ENCODE measurements at places on chromosomes 4 and X.
A peak's percentile ranks its signal among the peaks of the same experiment; 100 is the strongest.

GRCh38 chr4:173332963-173333657, 1.0 kb downstream of the HMGB2 start:
- H3K27ac ChIP-seq = peak overlapping the region; percentile 96
- peak; percentile 45 for DNase-seq
- H3K4me3 ChIP-seq = peak overlapping the region; percentile 99
- peaks cover 15% of the 10 kb centered on the region for H3K4me1 ChIP-seq

DNA sequence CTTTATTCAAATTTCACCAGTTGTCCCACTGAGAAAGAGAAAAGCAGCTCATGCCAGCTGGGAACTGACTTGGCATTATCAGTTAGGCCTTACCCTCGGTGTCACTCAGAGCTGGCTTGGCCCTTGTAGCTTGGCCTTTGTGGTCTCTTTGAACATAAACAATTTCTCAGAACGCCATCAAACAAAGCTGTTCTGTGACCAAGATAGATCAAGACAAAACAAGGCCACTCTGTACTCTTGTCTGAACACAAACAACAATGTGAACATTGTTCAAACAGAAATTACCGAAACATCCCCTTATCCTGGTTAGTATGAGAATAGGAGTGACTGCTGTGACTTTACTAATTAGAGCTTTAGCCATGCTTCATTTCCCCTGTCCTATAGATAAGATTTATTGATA, 57.2 kb downstream of the DIPK2B start:
- no peaks in the 10 kb centered on the region for H3K27me3 ChIP-seq
- no peak overlapping the region for H3K4me3 ChIP-seq
- H3K27ac ChIP-seq = no peak overlapping the region
- no peaks in the 10 kb centered on the region for H3K4me1 ChIP-seq

DNA sequence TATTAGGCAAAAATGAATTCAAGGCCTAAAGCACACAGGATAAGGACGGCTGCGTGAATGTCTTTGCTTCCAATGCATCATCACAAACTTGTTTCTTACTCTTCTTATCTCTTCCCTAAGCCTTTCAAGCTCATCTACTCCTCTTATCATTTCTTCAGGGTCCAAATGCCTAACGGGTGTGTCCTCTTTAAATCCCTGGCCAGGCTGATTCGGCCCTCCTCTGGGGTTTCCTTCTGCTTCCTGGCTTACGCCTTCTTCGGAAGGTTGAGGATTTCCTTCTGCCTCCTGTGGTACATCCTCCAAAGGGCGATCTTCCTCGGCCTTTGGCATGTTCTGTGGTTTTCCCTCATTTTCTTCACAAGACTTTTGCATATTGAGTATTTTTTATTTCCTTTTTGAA, 1.3 kb downstream of the TCEAL8 start:
- no peaks in the 10 kb centered on the region for H3K27me3 ChIP-seq
- H3K27ac ChIP-seq = peak overlapping the region; percentile 96
- peaks cover 5% of the 10 kb centered on the region for H3K36me3 ChIP-seq
- no peak for DNase-seq
- peak overlapping the region; percentile 94 for H3K4me3 ChIP-seq

DNA sequence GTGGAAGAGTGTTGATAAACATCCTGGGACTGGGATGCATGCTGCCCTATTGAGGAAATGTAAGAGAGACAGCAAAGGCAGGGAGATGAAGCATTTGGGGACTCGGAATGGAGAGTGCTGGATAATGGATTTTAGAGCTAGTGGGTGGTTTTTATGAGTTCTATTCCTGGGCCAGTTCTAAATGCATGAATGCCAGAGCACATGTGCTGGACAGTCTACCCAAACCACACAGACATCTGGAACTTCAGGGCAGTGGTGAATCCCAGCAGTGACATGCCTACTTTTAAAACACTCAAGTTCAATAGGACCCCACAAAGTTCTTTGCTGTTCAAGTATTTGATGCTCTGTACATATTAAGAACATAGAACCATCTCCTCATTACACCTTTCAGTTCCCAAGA, 133.9 kb downstream of the CBR4 start:
- no peak overlapping the region for H3K4me3 ChIP-seq
- peaks cover 6% of the 10 kb centered on the region for H3K4me1 ChIP-seq
- no peak overlapping the region for H3K27ac ChIP-seq

DNA sequence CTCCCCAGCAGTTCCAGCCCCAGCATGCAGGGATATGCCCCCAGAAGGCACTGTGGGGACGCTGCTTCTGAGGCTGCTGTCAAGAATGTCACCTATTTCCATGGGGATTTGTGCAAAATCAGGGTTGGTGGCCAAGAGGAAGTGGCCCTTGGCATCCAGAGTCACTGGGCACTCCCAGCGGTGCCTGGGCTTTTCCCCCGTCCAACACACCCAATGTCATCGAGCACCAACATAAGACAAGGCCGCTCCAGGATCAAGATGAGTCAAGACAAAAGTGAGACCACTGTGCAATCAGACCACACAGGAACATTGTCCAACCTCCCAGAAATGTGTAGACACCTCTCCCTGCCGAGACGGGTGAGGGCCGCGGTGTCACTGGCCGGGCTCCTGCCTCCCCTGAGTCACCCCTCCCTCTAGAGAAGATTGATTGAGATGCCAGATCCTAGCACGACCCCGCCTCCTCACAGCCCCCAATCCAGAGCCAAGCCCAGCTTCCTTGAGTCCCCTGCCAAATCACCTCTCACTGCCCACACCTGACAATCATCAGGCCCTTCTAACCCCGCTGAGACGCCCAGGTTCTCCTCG, 194.3 kb downstream of the AFAP1 start:
- no peaks in the 10 kb centered on the region for H3K27me3 ChIP-seq
- H3K27ac ChIP-seq = no peak overlapping the region

DNA sequence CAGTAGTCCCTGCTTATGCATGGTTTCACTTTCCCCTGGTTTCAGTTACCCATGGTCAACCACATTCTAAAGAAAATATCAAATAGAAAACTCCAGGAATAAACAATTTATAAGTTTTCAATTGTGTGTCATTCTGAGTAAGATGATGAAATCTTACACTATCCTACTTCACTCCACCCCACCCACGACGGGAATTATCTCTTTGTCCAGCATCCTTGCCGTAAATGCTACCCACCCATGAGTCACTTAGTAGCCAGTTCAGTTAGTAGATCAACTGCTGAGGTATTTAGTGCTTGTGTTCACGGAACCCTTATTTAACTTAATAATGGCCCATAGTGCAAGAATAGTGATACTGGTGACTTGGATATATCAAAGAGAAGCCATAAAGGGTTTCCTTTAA, 91.4 kb downstream of the KLHL13 start:
- no peaks in the 10 kb centered on the region for H3K27me3 ChIP-seq
- H3K4me3 ChIP-seq = no peak overlapping the region
- no peaks in the 10 kb centered on the region for H3K4me1 ChIP-seq
- no peak for DNase-seq
- H3K36me3 ChIP-seq = no peaks in the 10 kb centered on the region

GRCh38 chrX:123920105-123920785, 41.3 kb upstream of the STAG2 start:
- no peak for DNase-seq
- H3K36me3 ChIP-seq = no peaks in the 10 kb centered on the region
- no peak overlapping the region for H3K27ac ChIP-seq
- no peak overlapping the region for H3K4me3 ChIP-seq
- no peaks in the 10 kb centered on the region for H3K4me1 ChIP-seq

DNA sequence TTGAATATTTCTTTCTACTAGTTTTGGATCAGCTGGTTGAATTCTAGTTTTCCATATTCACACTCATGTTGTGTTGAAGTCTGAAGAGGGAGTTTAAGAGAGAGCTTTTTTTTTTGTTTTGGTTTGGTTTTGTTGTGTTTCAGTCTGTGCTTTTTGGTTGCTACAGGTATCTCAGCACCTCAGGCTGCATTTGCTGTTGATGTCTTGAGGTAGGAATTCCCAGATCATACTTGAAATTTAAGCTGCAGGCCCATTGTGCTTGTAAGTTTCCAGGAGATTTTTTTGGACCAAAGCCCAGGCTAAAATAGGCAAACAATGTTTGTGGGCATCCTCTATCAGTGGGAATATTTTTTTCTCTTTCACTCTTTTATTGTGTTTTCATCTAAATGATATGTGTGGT, 190.2 kb upstream of the AGA start:
- no peak for DNase-seq
- peaks cover 2% of the 10 kb centered on the region for H3K36me3 ChIP-seq
- H3K27me3 ChIP-seq = no peaks in the 10 kb centered on the region
- H3K4me1 ChIP-seq = no peaks in the 10 kb centered on the region
- no peak overlapping the region for H3K27ac ChIP-seq

Measured in activated naive CD4-positive, alpha-beta T cell treated with anti-CD3 and anti-CD28 coated beads for 36 hours (primary cell).